ENCODE measurements at places on chromosomes 1 and 21.

- peak; percentile 14 for DNase-seq
Measured at GRCh38 chr1:63557365-63557987, 34.2 kb downstream of the EFCAB7 start.

DNA sequence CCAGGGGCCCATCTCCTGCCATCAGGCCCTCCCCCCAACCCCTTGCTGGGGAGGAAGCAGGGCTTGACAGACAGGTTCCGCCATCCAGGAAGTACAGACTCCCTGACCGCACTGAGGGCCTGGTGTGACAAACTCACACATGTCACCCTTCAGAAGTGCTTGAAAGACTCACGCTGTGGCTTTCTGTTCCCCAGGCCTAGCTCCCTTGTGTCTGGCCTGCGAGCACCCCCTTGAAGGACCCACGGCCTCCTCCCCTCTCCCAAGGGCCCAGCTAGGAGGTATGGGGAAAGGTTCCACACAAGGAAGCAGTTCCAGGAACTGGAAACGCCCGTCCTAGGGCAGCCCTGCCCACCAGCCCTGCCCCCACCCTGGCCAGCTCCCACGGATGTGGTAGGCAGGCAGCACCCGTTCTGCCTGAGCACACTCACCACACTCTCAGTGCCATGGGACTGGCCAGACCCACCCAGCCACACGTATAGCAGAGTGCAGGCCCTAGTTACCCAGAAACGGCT lies 26.7 kb downstream of the SLC2A1 start:
- DNase-seq: no peak

DNA sequence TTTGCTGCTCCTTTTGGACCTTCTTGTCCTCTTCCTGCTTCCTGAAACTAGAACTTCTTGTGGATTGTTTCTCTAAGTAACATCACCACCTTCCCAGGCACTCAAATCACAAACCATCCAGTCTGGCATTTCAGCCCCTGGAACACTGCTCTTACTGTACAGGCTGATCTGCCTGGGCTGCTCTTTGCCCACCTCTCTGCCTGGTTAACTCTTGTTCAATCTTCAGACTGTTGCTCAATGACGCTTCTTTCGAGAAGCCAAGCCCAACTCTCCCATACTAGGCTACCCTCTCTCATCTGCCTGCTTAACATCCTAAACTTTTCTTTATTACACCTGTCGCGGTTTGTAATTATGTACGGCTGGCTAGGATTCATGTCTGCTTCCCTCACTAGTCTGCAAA lies 657 bp downstream of the DIO1 start:
- DNase-seq: no peak

DNA sequence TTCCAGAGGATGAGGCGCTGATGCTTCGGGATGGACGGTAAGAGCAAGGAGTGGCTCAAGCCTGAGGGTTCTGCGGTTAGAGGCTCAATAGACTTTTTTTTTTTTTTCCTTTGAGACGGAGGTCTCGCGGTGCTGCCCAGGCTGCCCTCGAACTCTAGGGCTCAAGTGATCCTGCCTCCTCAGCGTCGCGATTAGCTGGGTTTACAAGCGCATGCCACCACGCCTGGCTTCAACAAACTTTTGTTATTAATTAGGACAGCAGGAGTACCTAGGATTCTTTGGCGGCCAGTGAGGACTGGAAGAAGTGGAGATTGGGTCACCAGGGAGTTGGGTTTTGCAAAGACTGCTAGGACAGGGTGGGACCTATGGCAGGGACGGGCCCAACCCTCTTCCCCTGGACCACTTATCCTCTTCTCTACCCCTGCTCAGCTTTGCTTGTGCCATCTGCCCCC lies 587 bp downstream of the SCNM1 start:
- DNase-seq: no peak

DNA sequence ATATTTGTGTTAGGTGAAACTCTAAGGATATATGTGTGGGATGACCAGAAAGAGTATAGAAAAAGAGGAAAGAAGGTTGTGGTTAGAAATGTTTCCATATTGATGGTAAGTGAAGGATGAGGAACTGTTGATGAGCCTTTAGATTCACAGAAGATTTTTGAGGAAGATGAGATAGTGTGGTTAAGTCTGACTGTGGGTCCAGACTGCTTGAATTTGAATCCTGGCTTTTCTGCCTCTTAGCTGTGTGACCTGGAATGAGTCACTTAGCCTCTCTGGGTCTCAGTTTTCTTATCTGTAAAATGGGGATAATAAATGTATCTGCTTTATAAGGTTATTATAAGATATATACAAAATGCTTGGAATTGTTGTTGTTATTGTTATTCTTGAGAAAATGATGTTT lies 27.5 kb downstream of the RGL1 start:
- DNase-seq: no peak

- no peak for DNase-seq
Measured at GRCh38 chr1:209945377-209945776, 7.4 kb downstream of the SYT14 start.

GRCh38 chr1:200306944-200307754 lies 102.7 kb downstream of the ZNF281 start:
- DNase-seq: peak; percentile 56

DNA sequence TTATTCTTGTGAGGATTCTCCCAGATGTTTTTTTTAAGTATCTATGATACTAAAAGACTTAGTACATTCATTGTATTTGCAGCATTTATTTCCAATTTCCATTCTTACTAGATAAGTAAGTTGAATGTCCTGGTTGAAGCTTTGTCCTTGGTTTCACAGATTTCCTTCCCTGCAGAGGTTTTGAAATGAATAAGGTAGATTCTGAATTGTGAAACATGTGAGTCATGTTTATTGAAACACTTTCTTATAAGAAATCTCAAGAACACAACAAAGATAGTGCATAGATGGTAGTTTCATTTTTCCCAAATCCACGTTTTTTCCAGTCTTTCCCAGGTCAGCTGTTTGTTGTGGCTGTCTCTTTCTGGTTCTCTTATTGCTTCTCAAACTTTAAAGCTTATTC lies 24.8 kb downstream of the GABPA start:
- no peak for DNase-seq

DNA sequence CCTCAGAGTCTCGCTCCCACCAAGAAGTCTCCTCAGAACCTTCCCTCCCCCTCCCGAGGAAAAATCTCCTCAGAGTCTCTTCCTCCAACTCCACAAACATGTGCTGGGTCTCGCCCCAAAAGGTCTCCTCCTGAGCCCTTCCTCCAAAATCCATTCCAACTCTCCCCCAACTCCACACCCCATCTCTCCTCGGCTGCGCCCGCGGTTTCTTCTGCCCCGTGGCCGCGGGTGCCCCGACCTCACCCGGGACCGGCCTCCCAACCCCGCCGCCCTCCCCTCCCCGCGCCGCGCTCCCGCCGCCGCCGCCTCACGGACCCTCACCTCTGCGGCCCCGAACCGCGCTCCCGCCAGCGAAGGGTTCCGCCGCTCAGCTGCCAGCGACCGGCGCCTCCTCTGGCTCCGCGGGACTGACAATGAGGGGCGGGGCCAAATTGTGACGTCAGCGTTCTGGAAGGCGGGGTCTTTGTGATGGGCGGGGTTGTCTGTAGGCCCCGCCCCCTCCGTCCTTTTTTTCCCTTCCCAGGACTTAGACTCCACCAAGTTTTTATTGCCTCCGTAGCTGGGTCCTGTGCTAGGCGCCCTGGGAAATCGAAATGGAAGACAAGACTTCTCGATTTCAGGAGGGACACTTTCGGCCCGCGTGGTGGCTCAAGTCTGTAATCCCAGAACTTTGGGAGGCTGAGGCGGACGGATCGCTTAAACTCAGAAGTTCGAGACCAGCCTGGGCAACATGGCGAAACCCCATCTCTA lies at the start of gene LUZP1:
TSS of gene LUZP1 (minus strand) at position 412 of the 750 bp plus-strand sequence.
- DNase-seq: peak; percentile 43

GRCh38 chr1:37793773-37794371 lies at the start of gene MANEAL:
MANEAL (plus strand) TSS chr1:37793847; CDS start chr1:37794183, 336 bp downstream.
- peak; percentile 14 for DNase-seq

DNA sequence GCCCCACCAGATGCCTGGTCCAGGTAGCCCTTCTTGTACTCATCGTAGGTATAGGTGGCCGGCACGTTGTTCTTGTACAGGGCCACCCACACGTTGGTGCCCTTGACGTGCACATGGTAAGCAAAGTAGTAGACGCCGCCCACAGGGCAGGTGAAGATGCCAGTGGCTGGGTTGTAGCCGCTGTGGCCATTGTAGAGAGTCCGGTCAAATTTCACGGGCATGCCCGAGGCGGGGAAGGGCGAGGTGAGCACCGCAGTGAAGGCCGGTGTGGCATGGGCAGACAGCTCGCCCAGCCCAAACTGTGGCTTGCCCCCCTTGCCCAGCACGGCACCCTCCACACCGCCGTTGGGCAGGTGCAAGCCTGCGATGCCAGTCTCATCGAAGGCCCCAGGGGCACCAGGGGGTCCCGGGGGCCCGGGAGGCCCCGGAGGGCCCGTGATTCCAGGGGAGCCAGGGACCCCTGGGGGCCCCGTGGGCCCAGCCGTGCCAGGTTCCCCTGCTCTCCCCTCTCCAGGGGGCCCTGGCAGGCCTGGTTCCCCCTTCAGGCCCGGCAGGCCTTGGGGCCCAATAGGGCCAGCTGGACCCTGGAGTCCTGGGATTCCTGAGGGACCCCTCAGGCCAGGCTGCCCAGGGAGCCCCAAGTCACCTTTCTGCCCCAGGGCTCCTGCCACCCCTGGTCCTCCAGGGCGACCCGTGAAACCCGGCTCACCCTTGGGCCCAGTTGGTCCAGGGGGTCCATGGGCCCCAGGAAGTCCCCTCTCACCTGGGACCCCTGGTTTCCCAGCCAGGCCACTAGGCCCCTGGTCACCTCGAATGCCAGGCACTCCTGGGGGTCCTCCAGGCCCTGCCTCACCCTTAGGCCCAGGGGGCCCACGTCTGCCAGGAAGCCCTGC lies 9.2 kb downstream of the ADPRS start:
- no peak for DNase-seq

All from NCI-H1694 treated with DMSO at 0.1 percent for 48 hours (cell line).